ENCODE measurements at places on chromosomes 6 and 20.
A peak's percentile ranks its signal among the peaks of the same experiment; 100 is the strongest.

- no peak for DNase-seq
Observed at GRCh38 chr6:145260484-145261175, 474.7 kb downstream of the EPM2A start.

DNA sequence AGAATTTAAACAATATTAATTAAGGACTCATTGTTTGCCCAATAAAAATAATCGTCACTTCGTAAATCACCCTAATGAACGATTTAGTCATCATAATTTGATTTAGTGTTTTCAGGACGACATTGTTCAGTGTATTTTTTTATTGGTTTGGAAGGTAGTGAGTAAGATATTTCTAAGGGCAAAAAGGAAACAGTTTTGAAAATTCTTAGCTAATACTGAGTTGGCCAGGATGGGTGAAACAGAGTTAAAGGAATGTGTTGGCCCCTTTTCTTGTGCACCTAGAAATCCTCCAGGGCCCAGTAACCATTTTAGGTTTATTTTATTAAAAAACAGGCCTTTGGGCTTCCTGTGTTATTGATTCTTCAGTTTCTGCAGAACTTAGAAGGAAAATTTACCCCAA is 25.3 kb downstream of the ANKS1A start:
- no peak for DNase-seq

DNA sequence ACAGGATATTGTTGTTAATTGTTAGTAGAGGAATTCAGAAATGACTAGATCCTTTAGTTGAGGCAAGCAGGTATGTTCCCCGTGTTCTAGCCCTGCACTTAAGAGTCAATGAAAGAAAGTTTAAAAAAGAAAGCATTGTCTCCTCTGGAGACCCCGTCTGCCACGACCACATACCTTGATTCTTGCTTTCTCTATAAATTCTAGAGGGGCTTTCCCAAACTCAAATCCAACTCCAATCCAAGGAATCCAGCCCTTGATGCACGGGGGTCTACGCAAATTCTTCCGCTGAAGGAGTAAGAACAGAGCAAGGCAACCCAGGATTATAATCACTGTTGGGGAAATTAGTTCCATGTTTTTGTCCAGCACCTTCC is 401 bp downstream of the CYP39A1 start:
- peak; percentile 41 for DNase-seq

- no peak for DNase-seq
Observed at GRCh38 chr6:138582573-138582972, 83.3 kb upstream of the NHSL1 start.
